Activated T-helper 1 cell treated with anti-CD3 and anti-CD28 coated beads, Interleukin-12 subunit alpha, Interleukin-12 subunit beta, Interleukin-2, Interleukin-4 antibody, amounts not matched to agents 30 ng/mL and 10 ng/mL and 1 ng/mL, durations not matched to agents 14 hours and 24 hours and 36 hours (primary cell): ENCODE measurements at places on chromosomes 16 and 17. TPM values are rescaled to one million over a fixed set of nuclear protein-coding genes. Genes with fewer than 3 reads are reported as not detected.
A peak's percentile ranks its signal among the peaks of the same experiment; 100 is the strongest.

DNA sequence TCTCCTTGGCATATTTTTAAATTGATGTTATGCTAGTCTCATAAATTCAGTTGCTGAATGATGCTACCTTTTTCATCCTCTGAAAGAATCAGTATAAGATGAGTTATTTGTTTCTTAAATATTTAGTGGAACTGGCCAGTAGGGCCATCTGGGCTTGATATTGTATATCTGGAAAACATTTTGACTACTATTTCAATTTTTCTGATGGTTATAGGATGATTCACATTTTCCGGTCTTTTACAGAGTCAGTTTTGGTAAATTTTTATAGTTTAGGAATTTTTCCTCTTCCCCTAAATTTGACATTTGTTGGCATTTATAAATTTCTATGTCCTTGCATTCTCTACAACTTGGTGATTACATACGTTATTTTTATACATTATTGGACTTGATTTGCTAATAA is 296.3 kb upstream of the AXIN2 start:
- DNase-seq: no peak

The CHD9 gene
- 17.0 and 18.3 TPM in 2 replicates for total RNA-seq

DNA sequence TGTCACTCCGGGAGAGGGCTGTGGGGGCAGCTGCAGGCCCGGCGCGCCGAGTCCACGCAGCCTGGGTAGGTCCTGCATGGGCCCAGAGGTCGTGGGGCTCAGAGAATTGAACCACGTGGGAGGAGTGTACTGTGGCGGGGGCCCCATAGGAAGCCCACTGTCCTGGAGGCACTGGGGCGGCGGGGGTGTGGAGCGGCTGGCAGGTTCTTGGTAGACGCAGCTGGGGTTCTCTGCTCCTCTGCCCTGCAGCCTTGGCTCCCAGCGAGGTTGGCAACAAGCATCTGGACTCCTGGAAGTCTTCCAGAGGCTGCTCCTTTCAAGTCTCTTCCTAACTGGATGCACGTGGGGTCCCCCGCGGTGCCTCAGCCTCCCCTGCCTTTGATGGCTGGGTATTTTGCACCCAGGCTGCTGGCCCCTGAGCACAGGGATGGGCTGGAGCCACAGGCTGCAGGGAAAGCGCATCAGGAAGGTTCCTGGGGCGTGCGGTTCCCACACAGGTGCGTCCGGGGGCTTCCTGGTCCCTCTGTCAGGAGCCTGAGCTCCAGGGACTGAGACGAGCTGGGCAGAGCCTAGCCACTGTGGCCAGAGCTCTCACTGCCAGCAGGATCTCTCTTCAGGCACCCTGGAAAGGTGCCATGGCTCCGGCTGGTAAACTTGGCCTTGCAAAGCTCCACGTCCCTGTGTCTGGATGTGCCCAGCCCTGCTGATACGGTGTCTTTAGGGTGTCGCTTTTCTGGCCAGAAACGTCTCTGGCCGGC is 9.3 kb downstream of the KCTD5 start:
- DNase-seq: no peak

- DNase-seq: no peak
These were observed 94.7 kb upstream of the MPHOSPH6 start for GRCh38 chr16:82264756-82265155.

The KRT39 gene
- total RNA-seq: not detected in 2 replicates

DNA sequence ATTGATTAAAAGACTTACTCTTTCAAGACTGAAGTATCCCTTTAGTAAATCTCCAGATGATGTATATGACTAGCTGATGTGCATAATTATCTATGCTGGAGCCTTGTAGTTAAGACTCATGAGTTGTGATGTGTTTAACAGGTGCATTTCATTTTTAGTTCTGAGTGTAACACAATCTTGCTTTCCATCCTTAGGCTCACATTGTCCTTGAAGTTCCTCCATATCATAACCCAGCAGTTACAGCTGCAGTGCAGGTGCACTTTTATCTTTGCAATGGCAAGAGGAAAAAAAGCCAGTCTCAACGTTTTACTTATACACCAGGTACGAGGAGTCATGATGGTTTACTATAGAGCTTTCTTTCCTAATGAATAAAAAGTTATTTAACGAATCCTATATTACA is 52.9 kb downstream of the ESRP2 start:
- no peak for DNase-seq

DNA sequence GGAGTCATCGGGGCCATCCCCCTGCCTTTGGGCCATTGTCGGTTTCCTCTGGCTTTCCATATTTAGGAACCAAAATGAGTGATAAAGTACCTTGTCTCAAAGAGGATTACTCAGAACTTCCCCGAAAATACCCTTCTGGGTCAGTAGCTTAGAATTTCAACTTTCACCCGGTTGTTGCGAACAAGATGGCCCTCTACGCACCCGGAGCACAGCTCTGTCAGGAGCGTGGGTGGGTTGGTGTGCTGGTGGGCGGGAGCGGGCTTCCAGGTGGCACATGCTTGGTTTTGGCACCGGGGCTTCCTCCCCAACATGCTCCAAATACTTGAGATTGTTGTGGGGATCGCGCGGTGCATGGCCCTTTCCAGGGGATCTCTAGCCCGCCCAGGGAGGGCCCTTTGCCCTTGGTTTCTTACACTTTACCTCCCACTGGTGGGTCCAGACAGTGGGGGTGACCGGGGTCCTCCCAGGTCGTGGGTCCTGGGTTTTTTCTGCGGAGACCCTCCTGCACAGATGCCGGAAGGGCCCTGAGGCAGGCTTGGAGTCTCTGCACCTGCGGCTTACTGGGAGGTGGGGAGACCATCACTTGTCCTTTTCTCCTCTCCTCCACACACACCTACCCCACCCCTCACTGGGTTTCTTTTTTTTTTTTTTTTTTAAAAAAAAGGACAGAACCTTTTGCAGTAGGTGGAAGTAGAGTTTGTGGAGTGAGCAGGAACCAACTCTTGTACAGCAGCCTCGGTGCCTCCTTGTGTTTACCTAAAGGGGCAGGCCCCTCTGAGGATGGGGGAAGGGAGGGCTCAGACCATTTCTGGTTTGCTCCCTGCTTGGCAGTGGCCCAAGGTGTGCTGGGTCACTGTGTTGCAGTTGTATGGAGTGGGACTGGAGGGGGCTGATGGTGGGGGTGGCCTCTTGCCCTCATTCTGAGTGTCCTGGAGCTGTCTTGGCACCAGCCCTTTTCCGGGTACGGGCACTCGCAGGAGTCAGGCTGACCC is 142.1 kb downstream of the SEC14L1 start:
- DNase-seq: no peak

- DNase-seq: no peak
These were observed 3.9 kb downstream of the TBX4 start for GRCh38 chr17:61456061-61456681.

The TLCD1 gene
- 9.5 and 11.5 TPM in 2 replicates for total RNA-seq

The PRAC2 gene
- total RNA-seq: not detected in 2 replicates

DNA sequence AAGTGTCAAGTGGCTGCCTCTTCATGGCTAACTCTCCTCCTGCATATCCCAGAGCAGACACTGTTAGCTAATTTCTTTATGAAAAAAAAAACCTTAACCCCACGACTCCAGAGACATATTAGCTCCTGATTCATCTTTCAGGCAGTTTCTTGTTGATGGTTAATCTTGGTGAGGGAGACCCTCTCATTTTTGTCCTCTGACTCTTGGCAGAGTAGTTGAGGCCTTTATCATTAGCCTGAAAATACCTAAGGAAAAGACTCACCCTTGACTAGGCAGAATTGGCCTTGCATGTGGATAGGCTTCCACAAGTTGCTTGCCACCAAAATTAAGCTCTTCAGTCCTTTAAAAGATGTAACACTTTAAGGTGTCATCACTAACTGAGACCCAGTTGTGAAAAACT is 4.0 kb downstream of the CRYBA1 start:
- no peak for DNase-seq

The BOLA2B gene
- 312 and 329 TPM in 2 replicates for total RNA-seq

- peak; percentile 6 for DNase-seq
These were observed 185.3 kb upstream of the CACNG3 start for GRCh38 chr16:24070851-24071250.

DNA sequence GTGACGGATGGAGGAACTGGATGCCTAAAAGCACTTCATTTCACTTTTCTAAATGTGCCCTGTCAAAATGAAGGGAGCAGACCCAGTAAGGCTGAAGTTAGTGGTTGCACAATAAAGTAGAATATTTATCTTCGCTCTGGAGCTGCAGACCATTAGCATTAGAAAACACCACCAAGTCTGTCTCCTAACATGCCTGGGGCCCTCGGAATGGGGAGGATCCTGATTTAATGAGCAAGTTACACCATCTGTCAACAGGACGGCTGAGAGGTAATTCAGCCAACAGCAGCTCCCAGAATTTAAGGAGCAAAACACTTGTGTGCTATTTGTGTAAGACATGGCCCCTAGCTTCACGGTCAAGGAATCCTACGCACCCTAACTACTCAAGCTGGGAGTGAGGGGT is 22.3 kb downstream of the CA10 start:
- DNase-seq: no peak

DNA sequence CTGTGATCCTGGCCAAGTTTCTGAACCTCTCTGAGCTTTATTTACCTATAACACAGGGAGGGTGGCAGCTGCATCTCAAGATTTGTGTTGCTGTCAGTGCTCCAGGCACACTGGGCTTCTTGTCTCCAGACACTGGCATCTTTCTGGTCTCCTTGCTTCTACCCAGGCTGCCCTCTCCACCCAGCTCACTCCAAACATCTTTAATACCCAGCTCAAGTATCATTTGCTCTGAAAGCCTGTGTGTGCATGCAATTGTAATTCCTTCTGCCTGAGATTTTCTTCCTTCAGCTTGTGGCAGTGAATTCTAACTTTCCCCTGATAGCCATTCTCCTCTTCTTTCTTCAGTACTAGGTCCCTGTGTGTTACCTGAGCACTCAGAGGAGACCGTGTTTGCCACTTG is 50.7 kb upstream of the USP7 start:
- no peak for DNase-seq

DNA sequence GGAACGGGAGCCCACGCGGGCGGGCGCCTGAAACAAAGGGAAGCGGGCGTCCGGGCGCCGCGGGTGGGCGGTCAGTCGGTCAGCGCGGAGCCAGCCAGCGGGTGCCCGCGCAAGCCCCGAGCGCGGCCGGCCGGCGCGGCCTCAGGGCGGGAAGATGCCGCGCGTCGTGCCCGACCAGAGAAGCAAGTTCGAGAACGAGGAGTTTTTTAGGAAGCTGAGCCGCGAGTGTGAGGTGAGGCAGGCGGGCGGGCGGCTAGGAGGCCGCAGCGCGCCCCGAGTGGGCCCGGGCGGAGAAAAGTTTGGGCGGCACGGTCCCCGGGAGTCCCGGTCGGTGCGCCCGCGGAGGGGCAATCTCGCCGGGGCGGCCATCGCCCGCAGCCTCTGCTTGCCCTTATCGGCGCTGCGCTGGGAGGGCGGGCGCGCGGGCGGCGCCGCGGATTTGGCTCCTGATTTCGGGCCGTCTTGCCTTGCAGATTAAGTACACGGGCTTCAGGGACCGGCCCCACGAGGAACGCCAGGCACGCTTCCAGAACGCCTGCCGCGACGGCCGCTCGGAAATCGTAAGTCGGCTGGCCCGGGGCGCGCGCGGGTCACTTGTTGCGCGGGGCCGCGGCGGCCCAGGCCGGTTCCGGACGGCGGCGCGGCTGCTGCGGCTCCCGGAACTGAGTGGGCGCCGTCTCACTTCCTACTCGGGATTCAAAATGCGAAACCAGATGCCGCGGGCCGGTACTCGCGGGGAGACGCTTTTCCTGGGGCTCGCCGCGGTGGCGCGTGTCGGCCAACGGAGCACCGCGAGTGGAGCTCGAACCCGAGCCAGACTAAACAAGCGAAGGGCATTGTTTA is 526 bp downstream of the CBFB start:
- DNase-seq: peak; percentile 65

DNA sequence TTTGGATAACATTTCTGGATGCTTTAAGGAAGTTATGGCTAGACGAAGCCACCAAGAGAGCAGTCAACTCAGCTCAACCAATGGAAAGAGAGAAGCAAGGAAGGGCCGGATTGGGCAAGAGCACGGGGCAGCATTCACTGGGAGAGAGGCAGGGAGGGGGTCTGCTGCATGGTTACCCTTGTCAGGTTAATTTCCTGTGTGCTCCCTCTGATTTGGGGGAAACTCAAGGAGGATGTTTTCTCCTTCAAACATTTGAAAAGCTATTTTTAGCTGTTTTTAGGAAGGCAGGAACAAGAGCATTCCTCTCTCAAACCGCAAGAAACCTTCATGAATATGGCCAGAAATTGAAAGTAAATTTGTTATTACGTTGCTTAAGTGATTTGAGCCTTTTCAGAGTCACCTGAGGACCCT is 118.5 kb upstream of the ZFHX3 start:
- DNase-seq: no peak

The OR1F1 gene
- total RNA-seq: not detected in 2 replicates

DNA sequence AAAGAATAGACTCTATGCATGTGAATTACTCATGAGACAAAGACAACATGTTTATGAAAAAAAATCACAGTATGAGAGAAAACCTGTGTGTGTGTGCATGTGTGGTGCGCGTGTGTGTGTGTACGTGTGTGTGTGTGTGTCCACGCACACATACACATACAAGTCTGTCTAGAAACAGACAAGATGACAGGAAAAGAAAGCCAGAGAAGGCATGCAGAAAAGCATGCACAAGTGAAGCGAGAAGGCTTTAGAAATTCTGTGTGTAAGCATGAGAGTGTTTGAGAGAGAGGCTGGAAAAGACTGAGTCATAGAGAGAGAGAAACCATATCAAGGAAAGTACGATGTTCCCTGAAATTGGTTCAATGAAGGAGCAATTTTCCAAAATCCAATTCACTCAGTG is 566.4 kb upstream of the C16orf82 start:
- no peak for DNase-seq

The CCDC200 gene
- 0.32 and 0.47 TPM in 2 replicates for total RNA-seq

- no peak for DNase-seq
These were observed 43.1 kb upstream of the MYH10 start for GRCh38 chr17:8673612-8674011.

GRCh38 chr16:79603055-79603454 is 2.5 kb upstream of the MAF start:
- no peak for DNase-seq

- DNase-seq: no peak
These were observed 75.2 kb downstream of the CCDC182 start for GRCh38 chr17:57669671-57670529.

The GLIS2 gene
- 0.54 TPM in 2 replicates for total RNA-seq

- DNase-seq: no peak
These were observed 555 bp downstream of the HDAC5 start for GRCh38 chr17:44122816-44123355.

The FADS6 gene
- total RNA-seq: not detected in 2 replicates

The FBXL19 gene
- total RNA-seq: 32.7 and 33.2 TPM in 2 replicates

DNA sequence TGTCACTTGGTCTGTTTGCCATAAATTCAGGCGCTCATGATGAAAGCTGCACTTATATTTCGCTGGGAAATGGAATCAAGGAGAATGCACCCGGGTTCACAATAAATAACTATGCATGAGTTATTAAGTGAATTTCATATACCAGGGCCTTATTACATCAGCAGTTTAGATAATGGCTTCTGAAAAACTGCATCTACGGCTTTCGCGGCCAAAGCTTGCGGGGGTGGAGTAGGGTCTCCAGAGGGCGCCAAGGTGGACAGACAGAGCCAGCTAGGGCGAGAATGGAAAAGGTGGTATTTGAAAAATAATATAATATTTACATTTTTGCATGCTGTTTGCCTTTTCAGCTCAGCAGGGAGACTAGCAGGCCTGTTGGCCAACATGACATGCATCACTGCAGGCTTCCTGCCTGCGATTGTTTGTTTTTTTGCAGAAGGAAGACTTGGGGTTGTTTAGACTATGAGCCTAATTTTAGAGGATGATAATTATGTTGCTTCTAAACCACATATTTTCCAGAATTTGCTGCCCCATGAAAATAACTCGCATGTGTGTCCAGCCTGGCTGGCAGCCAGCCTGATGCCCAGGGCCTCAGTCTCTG is 173.8 kb upstream of the IRX3 start:
- no peak for DNase-seq
